IMR-90 (cell line): ENCODE measurements at places on chromosomes 7 and 10.

GRCh38 chr10:16518822-16519221, 2.9 kb downstream of the C1QL3 start:
- DNase-seq, result no peak

DNA sequence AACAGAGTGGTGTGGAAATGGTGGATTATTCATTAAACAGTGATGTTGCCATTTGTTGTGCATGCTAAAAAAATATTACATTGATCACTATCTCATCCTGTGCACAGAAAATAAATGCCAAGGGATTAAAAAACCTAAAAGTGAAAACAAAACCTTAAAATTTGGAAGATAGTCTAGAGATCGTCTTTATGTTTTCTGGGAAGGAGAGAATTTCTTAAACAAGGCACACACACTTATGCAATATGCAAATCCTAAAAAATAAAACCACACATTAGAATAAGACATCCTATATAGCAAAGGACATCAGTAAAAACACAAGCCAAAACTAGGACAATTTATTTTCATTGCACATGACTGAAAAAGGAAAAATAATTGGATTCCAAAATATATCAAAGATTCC, 54.5 kb downstream of the MACC1 start:
- DNase-seq, result no peak

DNA sequence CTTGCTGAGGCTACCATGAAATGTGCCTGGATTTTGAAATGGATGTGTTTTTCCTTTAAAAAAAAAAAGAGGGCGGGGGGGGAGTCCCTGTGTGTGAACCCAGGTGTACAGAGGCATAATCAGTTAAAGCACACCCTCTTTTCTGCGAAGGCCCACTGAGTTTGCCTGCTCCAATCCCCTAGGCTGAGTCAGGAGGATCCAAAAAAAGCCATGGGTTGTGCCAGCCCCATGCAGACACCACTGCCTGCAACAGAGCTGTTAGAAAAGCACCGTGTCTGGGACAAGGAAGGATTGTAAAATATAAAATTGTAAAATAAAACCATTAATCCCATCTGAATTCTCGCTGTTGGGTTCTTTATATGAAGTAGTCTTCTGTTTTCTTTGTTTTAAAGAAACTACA, 217.9 kb downstream of the ADAM12 start:
- DNase-seq, result no peak

GRCh38 chr10:89830624-89831023, 129.2 kb downstream of the KIF20B start:
- no peak for DNase-seq

- DNase-seq, result peak; percentile 92
Measured at GRCh38 chr7:82204694-82205093, 238.9 kb downstream of the CACNA2D1 start.

DNA sequence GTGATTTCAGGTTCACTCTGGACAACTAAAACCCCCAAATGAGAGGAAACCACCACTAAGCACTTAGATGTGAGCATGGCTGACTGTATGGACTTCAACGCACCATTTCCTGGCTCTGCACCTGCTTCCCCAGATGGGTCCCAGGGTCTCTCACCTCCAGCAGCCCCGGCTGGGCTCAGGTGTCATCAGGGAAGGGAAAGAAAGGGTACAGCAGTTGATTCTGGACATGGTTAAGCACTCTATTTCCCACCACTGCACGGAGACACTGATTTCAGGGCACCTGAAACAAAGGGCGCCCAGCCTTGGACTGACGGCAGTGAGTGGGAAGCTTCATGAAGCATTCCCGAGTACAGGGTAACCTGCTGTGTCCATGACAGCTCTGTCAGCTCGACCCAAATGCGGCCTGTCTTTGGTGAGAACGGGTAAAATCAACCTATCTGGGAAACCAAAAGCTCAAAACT, 19.0 kb downstream of the FAM53B start:
- no peak for DNase-seq

DNA sequence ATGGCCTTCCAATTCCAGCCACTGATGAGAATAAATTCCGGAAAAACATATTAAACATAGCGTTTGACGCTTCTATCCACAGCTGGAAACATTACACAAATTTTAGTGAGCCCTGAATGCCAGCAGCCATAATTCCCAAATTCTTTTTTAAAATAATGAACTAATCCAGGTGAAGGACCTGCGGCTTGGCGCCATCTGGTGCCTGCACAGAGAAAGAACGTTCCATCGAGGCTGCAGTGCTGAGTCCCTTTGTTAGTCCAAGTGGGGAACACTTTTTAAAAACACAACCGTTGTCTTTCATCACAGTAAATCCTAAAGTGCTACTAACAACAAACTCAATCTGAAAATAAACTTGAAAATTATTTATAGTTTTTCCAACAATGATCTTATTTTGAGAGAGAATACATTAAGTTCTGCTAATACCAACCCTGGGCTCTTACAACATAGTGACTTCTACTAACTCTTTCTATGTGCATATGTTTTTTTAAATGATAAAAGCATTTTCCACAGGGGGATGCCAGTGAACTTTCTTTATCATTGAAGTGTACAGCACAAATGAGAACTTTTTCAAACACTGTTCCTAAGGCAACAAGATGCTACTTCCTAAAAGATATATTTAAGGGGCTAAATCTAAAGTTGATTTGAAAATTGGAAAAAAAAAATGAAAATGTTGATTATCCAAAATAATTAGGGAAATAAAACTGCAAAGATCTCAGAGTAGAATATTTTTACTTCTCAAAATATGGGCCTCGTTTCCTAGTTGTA, 166.9 kb upstream of the RNF32 start:
- peak; percentile 19 for DNase-seq

DNA sequence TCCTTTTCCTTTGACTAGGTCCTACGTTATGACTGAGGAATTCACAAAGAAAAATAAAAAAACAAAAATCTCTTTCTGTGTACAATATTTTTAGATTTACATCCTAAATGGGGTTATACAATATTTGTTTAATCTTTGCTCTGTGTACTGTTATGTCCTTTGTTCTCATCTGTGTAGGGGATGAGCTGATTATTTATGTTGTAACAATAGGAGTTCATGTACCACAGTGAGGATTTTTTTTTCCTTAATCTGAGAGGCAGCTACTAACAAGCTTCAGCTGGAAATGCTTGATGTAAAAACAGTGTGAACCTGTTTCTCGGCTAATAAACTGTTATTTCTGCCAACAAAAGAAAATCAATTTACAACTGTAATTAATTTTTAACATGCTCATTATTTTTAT, 58.0 kb downstream of the ORC5 start:
- no peak for DNase-seq

GRCh38 chr10:101968940-101969321, 87.0 kb downstream of the ARMH3 start:
- no peak for DNase-seq

DNA sequence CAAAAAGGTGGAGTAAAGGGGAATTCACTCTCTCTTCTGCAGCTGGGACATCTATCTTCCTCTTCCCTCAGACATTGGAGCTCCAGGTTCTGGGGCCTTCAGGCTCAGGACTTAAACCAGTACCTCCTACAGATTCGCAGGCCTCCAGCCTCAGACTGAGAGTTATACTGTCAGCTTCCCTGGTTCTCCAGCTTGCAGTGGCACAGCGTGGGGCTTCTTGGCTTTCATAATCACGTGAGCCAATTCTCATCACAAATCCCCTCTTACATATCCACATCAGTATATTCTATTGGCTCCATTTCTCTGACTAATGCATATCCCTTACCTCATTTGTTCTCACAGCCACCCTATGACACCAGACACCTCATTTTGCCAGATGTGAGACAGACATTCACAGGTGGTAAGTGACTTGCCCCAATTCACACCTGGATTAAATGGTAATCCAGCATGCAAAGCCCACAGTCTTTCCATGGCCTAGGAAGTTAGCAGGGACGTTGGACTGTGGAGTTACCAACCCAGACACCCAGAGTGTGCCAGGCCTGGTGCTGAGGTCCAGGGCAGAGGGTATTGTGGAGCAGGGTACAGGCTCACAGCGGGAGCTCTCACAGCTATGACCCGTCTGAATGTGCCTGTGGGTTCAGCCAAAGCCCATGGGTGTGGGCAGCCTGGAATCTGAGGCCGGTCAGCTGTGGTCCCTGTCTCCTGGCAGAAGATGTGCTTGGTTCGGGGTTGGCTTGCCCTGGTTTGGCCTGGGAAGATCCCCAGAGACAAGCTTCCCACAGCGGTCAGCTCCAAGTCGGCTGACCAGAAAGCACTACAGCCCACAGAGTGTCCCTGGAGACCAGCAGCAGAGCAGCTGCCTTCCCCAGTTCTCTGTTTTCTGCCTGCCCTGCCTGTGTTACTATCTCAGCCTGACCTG, 18.4 kb upstream of the ZCCHC24 start:
- DNase-seq, result no peak

DNA sequence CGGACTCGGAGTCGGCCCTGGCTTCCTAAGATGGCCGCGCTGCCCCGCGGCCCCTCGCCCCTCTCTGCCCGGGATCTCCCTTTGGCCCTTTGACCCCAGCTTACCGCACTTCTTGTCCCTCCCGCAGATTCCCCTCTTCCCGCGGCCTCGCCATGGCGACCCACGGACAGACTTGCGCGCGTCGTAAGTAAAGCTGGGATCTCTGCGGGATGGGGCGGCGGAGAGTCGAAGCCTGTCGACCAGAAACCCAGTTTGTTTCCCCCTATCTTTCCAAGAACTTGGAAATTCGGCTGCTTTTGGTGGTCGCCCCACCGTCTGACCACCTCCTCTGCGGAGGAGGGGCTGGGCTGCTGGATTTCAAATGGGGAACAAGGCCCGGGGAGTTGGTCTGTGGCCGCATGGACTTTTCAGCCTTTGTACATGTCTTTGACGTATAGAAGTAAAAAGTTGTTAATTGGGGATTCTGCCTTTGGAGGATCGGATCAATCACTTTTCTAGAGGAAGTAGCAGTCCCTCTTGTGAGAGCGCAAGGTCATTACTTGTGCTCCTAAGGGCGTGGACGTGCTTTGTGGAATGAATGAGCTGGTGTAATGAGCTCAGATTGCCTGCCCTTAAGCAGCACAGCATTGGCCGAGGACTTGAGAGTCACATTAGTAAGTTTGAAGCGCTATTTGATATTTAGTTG, 553 bp downstream of the VDAC2 start:
- DNase-seq, result peak; percentile 57

DNA sequence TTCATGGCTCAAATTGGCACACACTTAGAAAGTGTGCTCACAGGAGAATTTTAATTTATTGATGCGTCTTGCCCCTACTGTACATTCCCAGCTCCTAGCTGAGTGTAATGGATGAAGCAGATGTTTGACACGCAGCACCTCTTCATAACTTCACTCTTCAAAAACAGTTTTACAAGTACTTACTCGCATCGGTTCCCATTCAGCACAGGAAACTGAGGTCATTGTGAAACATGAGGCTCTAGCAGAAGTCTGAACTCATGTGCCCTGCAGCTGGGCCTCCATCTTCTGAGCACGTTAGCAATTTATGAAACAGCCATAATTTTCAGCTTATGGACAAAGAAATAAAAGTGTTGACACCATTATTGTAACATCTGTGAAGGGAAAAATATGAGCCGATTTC, 558.9 kb upstream of the MGMT start:
- DNase-seq, result no peak

GRCh38 chr7:145434811-145435210, 599.0 kb upstream of the TPK1 start:
- DNase-seq, result no peak

- DNase-seq, result no peak
Measured at GRCh38 chr10:130263289-130263688, 127.1 kb downstream of the GLRX3 start.

GRCh38 chr7:2812114-2812487, 32.0 kb downstream of the GNA12 start:
- DNase-seq, result peak; percentile 69

- no peak for DNase-seq
Measured at GRCh38 chr10:74306227-74306982, 155.4 kb downstream of the ADK start.

DNA sequence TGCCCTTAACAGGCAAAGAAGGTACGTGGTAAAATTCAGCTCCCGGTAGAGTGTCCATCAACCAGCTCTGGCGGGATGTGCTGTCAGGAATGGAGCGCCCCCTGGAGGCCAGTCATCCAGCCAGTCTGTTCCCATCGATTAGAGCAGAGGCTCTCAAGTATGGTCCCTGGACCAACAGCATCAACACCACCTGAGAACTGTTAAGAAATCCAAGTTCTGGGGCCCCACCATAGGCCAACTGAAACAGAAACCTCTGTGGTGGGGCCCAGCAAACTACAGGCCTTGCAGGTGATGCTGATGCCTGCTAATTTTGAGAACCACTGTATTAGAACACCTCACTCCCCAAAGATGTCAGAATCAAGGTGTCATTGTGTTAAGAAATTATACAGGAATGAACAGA, 109.2 kb downstream of the DPY19L1 start:
- no peak for DNase-seq

DNA sequence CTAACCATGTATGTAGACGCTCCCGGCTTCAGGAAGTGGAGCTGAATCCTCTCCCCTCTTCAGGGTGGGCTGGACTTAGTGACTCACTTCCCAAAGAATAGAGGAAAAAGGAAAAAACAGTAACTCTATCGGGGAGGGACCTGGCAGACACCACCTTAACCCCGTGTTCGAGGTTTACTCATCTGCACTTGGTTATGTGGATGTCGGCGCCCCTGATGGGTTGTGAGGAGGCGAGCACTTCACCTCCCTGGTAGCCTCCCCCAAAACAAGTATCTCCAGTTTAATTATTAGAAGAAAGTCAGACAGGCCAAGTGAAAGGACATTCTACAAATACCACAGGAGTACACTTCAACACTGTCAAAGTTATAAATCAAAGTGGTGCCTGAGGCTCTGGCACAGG, 559.7 kb downstream of the TCERG1L start:
- DNase-seq, result no peak

DNA sequence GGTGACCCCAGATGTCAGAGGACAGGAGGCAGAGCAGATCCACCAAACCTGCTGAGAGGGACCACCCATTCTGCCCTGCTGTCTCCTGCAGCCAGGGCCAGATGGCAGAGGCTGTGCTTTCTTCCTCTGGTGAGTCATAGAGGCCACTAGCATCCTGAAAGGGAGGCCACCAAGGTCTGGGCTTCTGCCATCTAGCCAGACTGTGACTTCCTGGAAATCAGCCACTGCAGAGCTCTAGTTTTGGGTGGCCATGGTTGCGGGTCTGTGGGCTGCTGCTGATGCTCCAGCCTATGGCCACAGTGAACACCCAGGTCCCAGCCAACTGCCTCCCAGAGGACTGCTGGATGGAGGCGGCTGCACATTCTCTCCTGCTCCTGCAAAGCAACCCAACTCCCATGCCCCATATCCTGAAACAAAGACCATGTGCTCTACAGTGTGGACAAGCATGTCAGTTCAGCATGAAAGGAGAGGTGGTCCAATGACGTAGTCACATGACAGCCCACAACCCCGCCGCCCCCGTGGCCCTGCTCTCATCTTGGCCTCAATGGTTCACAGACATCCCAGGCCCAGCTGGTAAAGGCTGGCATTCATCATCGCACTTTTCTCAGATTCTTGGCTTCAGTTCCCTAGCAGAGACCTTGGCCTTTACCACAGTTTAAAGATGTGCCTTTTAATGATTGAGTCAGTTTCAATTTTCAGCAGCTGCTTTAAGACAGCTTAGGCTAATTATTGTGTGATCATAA, 73.9 kb upstream of the CXCL12 start:
- no peak for DNase-seq

GRCh38 chr10:25713894-25714240, 220.2 kb upstream of the MYO3A start:
- DNase-seq, result no peak
